T-helper 1 cell (primary cell): ENCODE measurements at places on chromosomes 1 and 21.

DNA sequence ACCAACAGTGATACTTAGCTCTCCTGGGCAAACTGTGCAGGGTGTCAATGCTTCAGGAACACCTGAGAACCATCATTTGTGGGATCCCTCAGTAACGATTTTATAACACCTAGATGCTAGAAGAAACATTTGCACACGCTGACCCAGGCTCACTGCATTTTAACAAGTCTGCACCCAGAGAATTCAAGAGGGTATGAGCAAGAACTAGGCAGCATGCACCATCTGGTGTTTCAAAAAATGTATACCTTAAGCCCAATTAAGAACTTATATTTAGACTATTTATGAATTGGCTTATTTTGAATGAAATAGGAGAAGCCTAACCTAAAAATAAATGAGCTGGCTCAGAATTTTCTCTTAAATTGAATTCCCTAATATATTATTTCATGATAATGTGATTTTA is 400.5 kb downstream of the GPATCH2 start:
- no peak for DNase-seq

- no peak for DNase-seq
These were observed 4.1 kb upstream of the EPS8L3 start for GRCh38 chr1:109767637-109768334.

GRCh38 chr1:1132956-1133750 is 17.3 kb upstream of the C1orf159 start:
- DNase-seq: no peak

GRCh38 chr1:71312545-71312944 is 231.7 kb upstream of the ZRANB2 start:
- DNase-seq: no peak

DNA sequence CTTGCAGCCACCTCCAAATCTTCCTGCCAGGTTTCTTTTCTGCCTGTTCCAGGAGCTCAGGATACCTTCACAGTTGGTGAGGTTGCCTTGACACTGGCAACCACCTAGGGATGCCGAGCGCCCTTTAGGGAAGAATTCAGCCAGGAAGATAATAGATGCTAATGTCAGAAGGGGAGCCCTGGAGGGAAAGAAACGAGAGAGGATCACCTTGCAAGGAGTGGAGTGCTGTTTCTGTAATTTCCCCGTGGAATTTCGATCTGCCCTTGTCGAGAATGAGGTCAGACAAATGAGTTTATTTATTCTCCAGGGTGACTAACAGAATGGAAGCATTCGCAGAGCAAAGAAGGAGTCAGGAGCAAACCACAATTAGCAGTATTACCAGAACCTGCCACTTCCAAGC is 315.8 kb upstream of the KAZN start:
- DNase-seq: no peak

DNA sequence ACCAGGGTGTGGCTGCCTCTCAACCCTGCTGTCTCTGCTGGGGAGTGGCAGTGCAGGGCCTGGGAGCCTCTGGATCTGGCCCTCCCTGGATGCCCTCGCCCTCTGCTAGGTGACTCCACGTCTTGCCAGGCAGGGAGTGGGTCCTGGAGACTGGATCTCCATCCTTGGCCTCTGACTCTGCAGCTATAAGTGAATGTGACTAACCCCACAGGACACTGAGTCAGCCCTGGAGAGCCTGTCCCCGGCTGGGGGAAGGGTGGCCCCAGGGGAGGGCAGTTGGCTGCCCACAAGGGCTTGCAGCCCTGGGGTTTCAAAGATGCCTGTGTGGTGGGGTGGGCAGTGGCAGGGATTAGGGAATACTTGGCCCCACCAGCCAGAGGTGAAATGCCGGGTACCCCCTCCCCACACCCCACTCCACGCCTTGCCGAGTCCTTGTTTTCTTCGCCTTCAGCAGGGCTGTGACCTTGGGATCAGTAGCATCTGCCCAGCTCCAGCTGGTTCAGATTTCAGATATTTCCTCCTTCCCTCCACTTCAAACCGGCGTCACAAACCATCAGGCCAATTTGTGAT is 1.9 kb upstream of the MYBPH start:
- DNase-seq: no peak

GRCh38 chr1:214581785-214582184 is 21.2 kb upstream of the CENPF start:
- no peak for DNase-seq
